Small intestine (tissue), 16 donors: ENCODE measurements at places on chromosomes 12 and 14.

DNA sequence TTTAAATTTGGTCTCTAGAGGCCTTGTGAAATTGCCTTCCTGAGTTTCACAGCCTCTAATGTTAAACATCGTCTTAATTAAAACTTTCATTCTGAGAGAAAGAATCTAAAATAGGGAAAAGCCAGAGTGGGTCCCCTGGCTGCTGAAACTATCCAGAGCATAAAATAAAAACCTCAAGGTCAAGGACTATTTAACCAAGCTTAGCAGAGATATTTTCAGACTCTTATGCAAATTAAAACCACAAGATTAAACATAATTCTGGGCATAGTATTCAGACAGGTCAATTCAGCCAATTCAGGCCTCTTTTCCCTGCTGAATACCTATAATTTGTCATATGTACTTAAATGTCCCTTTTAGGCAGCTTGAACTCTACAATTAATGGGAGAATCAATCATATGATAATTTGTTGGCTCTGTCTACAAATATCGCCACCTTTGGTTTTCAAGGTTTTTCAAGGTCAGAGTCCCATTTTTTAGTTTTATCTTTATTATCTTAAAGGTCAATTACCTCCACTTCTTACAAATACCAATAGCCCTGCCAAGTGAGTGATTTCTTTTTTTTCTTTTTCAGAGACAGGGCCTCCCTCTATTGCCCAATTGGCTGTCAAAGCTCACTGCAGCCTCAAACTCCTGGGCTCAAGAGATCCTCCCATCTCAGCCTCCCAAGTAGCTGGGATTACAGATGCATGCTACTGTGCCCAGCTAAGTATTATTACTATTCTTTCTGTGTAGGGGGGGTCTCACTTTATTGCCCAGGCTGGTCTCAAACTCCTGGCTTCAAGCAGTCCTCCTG, 257.1 kb downstream of the PHLDA1 start:
- no peak for DNase-seq

GRCh38 chr12:19953734-19954133, 414.6 kb upstream of the PDE3A start:
- DNase-seq: no peak

DNA sequence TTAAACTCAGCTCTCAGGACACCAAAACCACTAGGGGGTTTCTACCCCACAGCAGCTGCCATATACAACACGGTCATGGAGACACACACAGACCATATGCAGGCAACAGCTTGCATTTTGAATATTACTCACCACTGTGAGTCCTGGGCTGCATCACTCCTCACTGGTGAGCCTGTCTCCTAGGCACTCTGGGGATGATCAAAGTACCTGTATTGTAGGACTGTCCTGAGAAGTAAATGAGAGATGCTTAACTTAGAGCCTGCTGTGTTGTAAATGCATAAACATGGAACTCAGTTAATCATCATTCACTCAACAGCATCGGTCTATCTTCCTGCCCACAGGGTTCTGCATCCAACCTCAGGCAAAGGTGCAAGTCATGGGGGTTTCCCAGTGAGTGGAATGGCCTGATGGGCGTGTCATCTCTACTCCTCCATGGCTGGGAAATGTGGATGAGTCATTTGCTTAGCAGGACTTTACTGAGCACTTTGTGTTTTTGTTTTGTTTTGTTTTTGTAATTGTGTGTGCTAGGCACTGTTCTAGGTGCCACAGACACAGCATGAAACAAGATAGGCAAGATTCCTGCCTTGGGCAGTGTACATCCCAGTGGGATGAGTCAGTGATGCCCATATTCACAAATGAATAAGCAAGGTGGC, 1141.2 kb upstream of the TMEM132C start:
- DNase-seq: peak; percentile 20

GRCh38 chr12:104387190-104387589, 69.6 kb upstream of the CHST11 start:
- DNase-seq: no peak

DNA sequence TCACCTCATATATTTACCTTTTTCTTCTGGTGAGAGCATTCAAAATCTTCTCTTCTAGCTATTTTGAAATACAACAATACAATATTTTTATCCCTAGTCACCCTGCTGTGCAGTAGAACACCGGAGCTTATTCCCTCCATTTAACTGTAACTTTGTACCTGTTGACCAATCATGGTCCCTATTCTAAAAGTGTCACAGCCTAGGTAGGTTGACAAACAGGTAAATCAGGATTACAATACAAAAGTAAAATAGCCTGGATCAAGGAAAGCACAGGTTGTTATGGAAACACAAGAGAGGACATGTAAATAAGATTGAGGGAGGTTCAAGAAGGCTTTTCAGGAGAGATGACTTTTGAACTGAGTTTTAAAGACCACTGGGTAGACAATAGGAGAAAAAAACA, 670.9 kb downstream of the DIO2 start:
- DNase-seq: no peak

- no peak for DNase-seq
Measured at GRCh38 chr12:20262119-20262518, 106.2 kb upstream of the PDE3A start.

GRCh38 chr14:102883089-102883541, 39.3 kb upstream of the AMN start:
- DNase-seq: peak; percentile 8

DNA sequence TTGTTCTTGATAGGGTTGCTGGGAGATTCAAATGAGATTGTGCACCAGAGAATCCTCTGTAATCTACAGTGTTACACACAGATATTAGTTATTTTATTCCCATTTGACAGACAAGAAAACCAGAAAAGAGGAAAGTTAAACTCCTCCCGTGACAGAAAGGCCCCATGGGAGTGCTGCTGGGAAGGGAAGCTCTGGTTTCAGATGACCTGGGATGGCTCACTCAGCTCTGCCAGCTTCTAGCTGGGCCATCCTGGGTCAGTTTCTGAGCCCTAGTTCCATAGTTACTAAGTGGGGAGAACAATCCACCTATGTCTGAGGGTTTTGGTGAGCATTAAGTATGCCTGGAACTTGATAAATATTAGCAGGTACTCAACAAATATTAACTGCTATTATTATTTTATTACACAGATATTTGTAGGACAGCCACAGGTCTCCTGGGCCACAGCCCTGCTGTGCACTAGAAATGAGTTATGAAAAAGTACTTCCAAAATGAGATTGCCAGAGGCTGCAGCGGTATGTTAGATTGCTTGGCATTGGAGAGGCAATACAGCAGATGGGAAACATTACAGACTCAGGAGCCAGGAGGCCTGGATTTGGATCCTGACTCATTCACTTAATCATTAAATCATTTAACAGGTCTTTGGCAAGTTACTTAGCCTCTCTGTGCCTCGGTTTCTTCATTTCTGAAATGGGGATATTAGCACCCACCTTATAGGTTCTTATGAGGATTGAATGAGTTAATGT, 47.1 kb upstream of the STON2 start:
- no peak for DNase-seq

- no peak for DNase-seq
Measured at GRCh38 chr12:85058339-85058738, 22.2 kb downstream of the LRRIQ1 start.

GRCh38 chr12:5102261-5102789, 58.6 kb downstream of the KCNA5 start:
- no peak for DNase-seq

GRCh38 chr12:52916216-52916615, 11.3 kb upstream of the KRT8 start:
- DNase-seq: peak; percentile 86

- DNase-seq: no peak
Measured at GRCh38 chr12:10251669-10252068, 39.0 kb downstream of the GABARAPL1 start.

DNA sequence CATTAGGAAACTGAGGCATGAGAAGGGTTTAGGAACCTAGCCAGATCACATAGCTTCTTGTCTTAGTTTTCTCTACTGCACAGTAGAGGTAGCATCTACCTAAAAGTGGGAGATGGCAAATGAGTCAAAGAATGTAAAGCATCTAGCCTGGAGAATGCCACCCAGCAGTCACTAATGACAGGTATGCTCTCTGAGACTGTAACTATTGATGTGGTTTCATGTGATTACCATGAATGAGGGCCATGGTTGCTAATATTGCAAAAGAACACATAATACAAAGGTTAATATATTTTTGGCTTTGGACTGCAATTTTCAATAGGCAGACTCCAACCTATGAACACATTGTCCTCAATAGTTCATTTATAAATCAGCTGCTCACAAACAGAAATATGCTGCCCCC, 389.9 kb downstream of the GRIN2B start:
- no peak for DNase-seq

GRCh38 chr14:83463500-83464098, 1929.9 kb upstream of the SEL1L start:
- DNase-seq: peak; percentile 34

- DNase-seq: no peak
Measured at GRCh38 chr14:29892327-29892726, 35.3 kb downstream of the PRKD1 start.

DNA sequence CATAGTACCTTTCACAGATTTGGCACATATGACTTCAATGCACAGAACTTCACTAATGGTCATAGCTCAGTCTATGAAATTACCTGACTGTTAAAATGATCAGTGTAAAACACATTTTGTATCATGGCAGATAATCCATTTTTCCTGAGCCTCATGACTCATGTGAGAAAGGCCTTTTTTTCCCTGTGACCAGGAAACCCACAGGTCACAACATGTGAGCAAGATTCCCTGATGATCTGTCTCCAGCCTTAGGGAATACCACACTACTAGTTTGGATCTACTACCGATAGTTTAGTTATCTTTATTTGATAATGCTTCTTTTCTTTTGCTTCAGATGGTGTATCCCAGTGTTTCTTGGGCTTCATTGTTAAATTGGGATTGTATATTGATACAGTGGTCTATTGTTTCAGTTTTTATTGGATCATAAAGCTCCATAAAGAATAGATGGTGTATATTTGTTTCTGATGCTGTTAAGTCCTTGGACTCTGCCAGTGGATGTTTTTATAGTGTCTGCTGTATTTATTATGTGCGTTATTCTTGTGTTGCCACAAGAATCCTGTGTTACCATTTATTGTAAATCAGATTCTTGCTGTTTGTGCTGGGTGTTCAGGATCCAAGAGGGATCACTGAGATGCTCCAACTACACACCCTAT, 248.7 kb upstream of the PELI2 start:
- DNase-seq: no peak

- DNase-seq: peak; percentile 1
Measured at GRCh38 chr14:80212023-80212397, 706 bp upstream of the DIO2 start.

DNA sequence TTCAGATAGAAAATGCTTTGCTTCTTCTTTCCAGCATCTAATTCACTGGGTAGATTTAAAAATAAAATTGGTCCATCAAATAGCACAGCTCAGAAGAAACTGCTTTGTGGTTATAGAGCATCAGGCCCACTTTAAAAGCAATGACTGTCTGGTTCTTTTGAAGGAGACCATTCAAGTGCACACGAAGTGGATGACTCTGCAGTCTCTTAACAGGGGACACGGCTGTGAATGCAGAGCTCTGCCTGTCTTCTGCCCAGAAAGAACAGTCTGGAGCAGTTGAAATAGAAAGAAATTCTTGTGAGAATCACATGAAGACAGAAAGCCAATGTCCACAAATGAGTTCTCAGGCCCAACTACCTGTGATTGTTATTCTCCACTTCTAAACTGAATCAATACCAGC, 138.7 kb upstream of the PLEKHA5 start:
- DNase-seq: no peak

GRCh38 chr12:90360300-90360699, 594.7 kb downstream of the CCER1 start:
- no peak for DNase-seq

DNA sequence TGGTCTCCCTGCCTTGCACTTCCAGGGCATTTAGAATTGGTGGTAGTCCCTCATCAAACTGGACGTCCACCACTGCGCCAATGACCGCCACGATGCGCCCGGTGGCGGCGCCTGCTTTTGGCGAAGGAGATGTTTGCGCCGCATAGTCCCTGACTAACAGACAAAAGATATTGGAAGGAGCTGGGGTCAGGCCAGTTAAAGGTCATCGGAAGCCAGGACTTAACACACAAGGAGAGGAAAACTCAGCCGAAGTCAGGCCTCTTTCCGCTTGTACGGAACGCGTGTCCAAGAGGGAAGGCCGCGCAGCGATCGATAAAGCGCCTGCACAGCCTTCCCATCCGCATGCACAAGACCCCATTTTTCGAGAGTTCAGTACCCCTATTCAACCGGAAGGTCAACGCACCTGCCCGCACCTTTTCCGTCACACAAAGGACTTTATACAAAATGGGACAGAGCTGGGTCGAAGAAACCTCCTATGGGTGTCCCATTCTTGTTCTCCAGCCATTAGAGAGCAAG, 525 bp downstream of the ATP5F1B start:
- no peak for DNase-seq

DNA sequence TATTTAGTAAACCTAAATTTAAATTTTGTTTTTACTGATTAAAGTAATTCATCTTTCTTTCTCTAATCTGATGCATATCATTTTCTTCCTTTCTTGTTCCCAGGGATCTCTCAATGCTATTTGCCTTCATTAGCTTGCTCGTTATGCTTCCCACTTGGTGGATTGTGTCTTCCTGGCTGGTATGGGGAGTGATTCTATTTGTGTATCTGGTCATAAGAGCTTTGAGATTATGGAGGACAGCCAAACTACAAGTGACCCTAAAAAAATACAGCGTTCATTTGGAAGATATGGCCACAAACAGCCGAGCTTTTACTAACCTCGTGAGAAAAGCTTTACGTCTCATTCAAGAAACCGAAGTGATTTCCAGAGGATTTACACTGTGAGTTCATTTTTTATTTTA, 48.6 kb downstream of the VEZT start:
- no peak for DNase-seq

DNA sequence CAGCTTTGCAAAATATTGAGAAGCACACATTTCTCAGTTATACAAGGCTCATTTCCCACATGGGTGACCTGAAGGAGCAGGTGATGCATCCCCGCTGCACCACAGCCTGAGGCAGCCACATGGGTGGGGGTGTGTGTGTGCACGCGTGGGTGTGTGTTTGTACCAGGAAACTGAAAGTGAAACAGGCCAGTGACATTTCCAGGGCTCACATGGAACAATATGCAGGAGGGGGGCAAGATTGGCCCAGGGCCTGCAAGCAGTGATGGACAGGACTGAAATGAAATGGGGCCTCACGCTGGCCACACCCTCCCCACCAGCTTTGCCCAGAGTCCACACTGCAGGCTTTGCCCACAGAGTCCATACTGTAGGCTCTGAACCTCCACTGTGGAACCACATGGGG, 154.2 kb upstream of the PARP11 start:
- peak; percentile 59 for DNase-seq

- no peak for DNase-seq
Measured at GRCh38 chr12:47838286-47838931, 18.7 kb upstream of the HDAC7 start.

GRCh38 chr12:67609226-67609870, 39.2 kb upstream of the DYRK2 start:
- no peak for DNase-seq

DNA sequence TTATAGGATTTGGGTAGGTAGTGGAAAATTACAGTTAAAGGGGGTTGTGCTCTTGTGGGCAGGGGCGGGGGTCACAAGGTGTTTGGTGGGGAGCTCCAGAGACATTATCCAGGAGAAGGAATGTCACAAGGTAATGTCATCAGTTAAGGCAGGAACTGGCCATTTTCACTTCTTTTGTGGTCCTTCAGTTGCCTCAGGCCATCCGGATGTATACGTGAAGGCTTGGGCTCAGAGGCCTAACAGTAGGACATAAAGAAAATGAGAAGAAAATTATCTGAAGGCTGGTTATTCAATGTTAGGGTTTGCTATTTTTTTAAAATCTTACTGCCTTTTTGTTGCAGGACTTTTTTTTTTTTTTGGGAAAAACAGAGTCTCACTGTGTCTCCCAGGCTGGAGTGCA, 2.5 kb upstream of the PSEN1 start:
- no peak for DNase-seq
